ENCODE measurements at places on chromosomes 4 and X.
A peak's percentile ranks its signal among the peaks of the same experiment; 100 is the strongest.

GRCh38 chrX:7389576-7389975, 241.6 kb upstream of the PUDP start:
- DNase-seq: no peak

GRCh38 chr4:145217349-145217748, 37.0 kb upstream of the OTUD4 start:
- no peak for DNase-seq

DNA sequence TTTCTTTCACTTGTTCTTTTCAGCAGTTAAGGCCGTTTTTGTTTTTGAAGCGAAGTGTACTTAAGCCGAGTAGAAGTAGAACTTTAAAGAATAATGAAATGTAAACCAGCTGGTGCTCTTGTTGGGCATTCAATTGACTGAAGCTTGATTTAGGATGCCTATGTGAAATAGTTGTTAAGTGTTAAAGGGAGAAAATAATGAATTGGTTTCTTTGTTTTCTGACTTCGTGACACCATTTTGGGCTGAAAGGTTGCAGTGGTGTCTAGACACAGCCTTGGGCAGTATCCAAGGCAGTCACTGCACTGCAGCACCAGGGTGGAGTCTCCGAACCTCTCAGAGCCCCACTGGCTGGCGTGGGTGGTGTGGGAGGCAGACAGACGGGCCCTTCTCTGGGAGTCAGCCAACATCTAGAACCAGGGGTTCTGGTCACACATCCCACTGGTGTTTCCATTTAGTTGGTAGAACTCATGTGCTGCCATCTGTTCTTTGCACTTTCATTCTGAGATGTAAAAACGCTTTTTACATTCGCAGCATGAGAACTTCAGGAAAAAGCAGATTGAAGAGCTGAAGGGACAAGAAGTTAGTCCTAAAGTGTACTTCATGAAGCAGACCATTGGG, 3.5 kb downstream of the UCHL1 start:
- DNase-seq: no peak

DNA sequence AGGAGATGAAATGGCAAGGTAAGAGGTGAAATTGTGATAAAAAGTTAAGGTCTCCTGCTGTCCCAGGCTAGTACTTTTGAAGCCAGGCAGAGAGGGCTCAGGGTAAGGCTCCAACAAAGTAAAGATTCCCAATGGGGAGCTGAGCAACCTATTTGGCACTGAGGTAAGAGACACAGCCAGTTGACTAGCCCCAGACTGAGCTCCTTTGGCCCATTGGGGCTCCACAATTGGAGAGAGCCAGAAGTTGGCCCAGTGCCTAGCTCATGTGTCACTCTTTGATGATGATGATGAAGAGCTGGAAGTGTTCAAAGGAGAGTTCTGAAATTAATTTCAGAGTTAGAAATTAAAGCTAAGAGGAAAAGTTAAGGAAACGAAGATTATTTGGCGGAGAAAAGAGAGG, 94.6 kb downstream of the RLIM start:
- no peak for DNase-seq

DNA sequence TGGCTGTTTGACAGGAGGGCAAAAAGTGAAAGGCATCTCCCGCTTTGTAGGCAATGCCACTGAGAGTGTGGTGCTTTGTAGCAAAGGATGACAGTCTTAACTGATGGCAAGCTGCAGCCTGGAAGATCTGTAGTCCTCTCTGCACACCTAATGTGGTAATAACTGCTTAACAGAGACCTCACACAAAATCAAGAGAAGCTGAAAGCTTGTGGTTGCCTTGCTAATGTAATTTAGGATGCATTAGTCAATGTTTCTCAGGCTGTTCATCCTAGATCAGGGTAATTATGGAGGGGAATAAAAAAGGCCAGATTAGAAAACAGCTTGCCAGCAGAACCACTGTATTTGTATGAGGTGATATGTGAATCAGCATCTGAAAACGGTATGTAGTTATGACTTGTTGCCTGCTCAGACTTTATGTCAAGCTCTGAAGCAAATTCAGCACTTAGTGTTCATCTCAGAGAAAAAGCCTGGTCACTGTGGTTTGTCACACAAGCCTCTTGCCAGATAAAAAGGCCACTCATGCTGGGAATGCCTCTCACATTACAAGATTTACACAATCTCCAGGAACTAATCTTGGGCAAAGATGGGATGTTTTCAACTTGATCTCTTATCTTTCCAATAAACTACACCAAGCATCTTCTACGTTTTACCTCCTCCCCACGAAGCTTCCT, 130.8 kb downstream of the ENOX2 start:
- DNase-seq: no peak

DNA sequence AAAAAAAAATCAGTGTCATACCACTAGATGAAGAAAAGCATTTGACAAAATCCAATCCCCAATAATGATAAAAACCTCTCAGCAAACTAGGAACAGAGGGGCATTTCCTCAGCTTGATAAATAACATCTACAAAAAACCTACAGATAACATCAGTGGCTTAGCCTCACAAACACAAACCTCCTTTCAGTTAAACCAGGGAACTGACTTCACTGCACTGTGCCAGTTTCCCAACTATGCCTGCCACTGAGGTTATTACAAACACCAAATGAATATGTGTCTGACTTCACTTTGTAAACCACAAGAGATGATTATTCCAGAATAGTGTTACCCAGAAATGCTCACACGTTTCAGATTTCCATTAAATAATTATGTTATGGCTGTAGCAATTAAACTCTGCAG, 15.3 kb downstream of the MTMR8 start:
- no peak for DNase-seq

- DNase-seq: no peak
Measured at GRCh38 chrX:147522981-147523380, 388.7 kb upstream of the FMR1 start.

- no peak for DNase-seq
Measured at GRCh38 chr4:125062115-125063050, 252.4 kb upstream of the FAT4 start.

- DNase-seq: no peak
Measured at GRCh38 chr4:180152831-180153230, 2090.4 kb upstream of the TENM3 start.

DNA sequence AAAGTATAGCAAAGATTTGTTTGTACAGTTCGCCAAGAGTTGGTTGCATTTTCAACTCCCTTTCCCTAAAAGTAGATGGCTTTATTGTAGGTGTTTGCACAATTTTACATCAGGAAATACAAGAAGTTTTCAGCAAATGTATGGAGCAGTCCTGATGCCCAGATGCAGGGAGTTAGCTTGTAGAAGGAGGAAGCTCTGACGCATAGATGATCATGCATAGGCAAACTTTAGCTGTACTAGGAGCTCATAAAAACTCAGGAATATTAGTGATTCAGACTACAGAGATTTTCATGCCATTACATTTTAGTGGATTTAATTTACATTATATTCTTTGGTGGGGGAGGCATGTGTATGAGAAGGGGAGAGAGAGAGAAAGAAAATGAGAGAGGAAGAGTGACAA, 62.9 kb downstream of the TMPRSS11D start:
- no peak for DNase-seq

GRCh38 chrX:119790977-119791436, 423 bp downstream of the RPL39 start:
- no peak for DNase-seq

DNA sequence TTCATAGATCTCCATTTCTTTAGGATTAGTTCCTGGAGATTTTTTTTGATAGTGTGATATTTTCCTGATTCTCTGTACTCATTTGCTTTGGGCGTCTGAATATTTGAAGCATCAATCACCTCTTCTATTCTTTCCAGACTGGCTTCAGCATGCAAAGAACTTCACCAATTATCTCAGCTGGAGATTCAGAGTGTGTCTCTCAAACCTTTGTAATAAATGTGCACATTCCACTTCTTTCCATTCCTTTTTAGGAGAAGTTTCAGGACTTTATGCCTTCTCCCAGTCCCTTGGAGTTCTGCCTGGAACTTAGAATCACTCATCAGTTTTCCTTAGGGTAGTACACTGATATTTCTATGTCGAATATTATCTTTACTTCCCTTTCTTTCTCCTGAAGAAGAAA, 334.8 kb downstream of the TEX13C start:
- no peak for DNase-seq

DNA sequence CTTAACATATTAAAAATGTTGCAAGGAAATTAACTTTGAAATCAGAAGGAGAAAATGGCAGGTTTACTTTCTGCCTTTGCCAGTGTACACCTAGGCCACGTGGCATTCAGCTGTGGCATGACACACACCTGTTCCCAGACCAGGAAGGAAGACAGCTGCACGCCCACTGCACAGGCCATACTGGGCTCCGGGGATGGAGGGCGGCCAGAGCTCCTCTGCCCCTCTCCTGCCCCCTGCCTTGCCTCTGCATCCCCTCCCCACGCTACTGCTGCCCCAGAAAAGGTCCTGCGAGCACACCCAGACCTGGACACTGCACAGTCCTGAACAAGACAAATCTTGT, 68.4 kb downstream of the GATB start:
- no peak for DNase-seq

GRCh38 chr4:48649505-48649904, 130.6 kb downstream of the FRYL start:
- DNase-seq: no peak

- no peak for DNase-seq
Measured at GRCh38 chrX:56783996-56784620, 55.1 kb downstream of the NBDY start.

GRCh38 chr4:186724058-186724863, 605 bp upstream of the FAT1 start:
- peak; percentile 73 for DNase-seq

DNA sequence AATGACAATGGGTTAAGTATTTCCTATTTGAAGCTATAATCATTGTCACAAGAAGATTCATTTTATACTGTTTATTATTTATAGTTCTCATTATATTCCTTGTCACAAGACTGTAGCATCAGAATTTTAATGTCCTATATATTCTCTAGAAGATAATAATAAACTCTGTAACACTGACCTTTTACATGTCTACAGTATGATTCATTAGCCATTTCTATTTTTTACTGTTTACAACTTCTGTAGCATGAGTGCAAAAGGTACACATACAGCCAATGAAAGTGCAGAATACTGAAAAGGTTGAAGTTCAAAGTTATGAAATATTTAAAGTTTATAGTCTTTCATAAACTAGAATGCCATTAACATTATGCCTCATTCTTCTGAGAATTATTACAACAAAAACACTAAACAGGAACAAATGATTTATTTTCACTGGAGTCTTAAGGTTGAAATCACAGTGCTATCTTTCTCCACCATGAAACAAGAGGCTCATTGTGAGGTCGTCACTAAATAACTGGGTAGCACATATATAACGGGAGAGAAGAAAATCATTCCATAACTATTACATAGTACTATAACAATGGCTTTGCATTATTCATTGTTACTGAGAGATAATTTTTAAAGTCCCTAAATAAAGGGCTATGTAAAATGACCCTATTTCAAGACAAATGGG, 4.9 kb downstream of the PRR32 start:
- DNase-seq: no peak
